Stimulated activated naive CD4-positive, alpha-beta T cell (primary cell): ENCODE measurements at places on chromosomes 11 and 22.

DNA sequence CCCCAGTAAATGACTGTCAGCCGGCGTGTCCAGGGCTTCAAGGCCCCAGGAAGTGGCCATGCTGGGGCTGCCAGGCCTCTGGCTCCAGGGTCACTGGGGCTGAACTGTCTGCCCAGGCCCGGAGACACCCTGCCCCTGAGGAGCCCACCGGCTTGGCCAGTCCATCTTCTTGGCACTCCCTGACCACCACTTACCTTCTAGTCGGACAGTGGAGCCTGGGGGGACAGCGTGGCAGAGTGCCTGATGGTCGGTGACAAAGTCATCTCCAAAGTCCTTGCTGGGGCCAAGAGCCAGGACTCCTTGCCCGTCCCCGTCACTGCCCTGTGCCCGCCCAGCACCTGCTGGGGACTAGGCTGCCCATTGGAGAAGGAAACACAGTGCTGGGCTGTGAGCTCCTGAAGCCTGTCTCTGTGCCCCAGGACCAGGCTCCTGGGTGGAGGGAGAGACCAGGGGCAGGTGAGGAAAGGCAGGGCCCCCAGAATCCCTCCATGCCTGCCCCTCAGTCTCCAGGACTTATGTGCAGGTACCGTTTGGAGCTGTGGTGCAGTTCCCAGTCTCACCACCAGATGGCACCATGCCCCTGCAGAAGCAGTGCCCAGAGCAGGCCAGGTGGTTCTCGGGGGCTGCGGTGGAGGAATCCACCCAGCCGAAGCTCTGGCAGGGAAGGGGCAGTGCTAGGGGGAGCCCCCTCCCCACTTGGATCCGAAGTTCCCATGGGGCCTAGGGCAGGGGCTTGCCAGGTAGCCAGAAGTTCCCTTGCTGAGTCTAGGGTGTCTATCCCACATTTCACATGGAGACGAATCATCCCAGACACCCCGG lies 6.0 kb upstream of the CCDC188 start:
- DNase-seq: peak; percentile 81

DNA sequence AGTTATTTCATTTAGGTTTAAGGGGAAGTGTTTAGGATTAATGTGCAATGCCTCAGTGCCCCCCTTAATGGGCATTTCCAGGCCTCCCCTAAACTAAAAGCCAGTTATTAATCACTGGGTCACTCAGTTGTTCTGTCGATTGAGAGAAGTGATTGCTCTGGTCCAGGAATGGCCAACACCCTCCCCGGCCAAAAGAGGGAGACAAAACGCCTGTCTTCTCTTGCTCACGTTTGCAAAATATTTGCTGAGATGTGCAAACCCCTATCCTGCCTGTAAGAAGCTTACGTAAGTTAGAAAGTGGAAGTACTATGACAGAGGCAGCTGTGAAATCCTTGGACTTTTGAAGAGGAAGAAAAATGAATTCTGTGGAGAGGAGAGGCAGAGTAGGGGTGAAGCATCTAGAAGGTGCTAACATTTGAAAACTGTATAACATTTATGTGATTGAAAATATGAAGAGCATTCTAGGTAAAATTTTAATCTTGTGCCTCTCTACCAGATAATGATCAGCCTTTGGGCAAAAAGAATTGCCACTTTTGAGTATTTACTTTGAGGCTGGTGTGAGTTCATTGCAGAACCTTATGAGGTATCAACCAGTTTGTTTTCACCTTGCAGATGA lies 37.7 kb downstream of the NTM start:
- DNase-seq: no peak

- peak; percentile 43 for DNase-seq
Measured at GRCh38 chr11:118913411-118914125, 12.2 kb downstream of the BCL9L start.

DNA sequence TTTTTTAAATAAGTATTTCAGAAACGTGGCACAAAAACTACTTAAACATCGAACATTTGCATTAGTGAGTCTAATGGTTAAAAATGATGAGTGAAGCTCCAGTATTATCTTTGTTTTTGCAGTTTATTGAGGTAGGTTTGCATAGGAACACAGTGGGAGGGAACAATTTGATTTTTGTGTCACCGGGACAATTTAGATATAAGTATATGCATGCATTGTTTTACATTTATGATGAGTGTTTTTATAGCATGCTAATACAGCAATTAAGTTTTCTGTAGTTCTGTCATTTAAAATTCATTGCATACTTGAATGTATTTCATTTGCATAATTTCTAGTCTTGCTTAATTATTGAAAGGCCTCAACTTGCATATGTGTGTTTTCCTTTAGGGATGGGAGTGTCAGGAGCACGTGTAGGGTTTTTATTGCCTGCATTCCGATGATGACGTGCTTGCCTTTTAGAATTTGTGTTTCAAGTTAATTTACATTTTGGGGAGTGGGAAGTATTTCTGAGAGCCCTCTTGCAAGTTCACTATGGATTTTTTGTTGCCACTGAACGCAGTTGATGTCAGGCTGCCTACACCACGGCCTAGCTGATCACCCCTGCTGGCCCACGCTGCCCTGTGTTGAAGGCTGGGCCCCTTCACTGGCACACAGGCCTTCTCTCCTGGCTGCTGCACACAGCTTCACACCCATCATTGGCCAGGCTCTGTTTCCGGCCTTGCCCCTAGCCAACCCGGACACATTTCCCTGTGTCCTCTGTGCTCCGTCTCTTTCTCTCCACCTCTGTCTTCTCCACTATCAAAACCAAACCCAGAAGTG lies 120.9 kb downstream of the TBC1D22A start:
- DNase-seq: no peak

- no peak for DNase-seq
Measured at GRCh38 chr11:45816614-45817013, 11.7 kb downstream of the SLC35C1 start.

DNA sequence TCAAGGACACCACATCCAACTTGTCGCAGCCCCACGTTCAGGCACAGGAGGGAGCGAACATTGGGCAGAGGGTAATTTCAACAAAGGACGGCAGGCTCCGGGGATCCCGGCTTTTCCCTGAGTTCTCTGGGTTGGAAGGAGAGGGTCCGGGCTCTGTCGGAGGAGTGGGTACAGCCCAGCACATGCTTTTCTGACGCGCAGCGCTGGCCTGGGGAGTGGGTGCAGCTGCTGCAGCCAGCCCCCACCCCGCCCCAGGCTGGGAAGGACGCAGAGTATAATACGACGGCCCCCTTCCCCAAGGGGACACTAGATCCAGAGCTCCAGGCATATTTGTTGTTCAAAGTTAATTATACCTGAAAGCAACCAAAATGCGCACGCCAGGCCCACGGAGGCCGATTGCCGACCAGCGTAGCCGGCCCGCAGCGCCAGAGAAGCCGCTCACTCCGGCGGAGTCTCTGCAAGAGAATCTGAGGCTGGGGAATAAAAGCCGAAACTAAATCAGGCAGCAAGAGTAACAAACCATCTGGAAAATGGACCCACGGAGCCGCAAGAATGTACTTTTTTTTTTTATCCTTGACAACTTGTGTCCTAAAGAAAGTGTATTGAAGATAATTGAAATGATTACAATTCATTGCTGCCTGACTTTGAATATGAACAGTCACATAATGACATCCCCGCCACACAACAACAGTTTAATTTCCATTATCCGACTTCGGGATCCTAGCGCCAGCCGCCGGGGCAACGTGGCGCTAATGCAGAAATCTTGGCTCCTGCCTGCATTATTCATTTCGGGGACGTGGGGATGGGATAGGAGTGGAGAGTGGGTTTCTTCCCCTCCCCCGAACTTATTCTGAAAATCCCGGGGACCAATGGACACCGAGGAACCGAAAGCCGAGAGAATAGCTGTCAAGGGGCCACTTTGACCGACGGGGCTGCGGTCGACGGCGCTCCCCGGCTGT lies 14.0 kb upstream of the PAX6 start:
- no peak for DNase-seq

DNA sequence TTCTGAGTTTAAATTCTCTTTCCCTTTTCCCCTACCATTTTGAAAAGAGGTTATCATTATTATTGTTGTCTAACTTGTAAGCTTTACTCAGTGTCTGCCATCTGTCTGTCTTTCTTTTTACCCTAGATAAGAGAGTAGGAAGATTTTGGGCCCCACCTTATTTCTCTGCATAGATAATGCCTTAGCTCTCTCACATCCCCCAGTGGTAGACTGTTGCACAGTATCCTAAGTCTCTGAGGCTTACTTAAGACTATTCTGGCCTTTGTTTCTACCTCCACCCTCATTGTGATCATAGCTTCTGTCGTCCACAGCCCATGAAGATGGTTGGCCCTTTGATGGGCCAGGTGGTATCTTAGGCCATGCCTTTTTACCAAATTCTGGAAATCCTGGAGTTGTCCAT lies 3.6 kb upstream of the OR51L1 start:
- no peak for DNase-seq

DNA sequence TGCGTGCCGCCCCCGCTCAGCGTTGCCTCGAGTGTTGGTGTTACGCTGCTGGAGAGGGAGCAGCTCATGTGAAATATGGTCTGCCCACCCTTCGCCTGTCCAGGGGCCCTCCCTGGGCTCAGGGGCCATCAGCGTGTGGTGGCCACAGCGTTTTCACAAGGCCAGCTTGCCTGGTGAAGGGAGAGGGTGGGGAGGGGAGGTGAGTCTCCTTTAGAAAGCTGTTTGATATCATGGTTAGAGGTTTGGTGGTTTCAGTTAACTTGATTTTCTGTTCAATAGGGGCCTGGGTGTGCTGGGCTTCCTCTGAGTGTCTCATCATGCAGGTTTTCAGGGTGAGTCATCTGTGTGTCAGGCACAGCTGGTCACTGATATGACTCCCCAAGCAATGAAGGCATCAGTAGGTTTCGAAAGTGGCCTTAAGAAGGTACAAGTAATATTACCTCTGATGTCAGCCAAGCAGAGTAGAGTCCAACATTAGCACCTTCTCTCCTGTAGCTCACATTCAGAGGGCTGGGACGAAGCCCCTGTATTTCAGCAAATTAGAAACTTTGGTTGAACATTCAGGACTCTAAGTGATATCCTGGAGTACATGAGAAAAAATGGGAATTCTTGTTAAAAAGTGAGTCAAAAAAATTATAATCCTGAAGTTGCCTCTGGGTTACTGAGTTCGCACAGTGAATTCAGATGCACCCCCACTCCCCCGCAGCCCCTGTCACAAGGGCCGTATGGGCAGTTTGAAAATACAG lies 172.5 kb downstream of the TBC1D22A start:
- no peak for DNase-seq

GRCh38 chr11:85848556-85848955 lies 6.6 kb upstream of the CCDC83 start:
- DNase-seq: no peak

GRCh38 chr11:45252134-45252856 lies 33.8 kb downstream of the SYT13 start:
- DNase-seq: no peak

GRCh38 chr11:64864473-64865285 lies 13.7 kb downstream of the EHD1 start:
- no peak for DNase-seq

GRCh38 chr22:26197425-26197824 lies 28.2 kb downstream of the SEZ6L start:
- no peak for DNase-seq

DNA sequence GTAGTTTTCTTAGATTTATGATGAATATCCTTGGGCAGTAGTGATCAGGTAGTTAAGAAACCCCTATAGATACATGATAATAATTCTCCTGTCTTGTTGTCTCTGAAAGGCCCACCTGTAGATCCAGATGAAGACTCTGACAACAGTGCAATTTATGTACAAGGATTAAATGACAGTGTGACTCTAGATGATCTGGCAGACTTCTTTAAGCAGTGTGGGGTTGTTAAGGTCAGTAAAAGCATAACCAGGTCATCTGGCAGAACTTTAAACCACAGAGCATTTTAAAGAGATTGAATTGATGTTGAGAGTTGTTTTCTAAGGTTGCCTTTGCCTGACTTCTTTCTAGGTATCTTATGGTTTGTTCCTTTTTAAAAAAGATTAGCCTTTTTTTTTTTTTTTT lies 14.1 kb upstream of the GAS2L1 start:
- no peak for DNase-seq

GRCh38 chr11:17542249-17542648 lies 2.0 kb downstream of the USH1C start:
- no peak for DNase-seq

DNA sequence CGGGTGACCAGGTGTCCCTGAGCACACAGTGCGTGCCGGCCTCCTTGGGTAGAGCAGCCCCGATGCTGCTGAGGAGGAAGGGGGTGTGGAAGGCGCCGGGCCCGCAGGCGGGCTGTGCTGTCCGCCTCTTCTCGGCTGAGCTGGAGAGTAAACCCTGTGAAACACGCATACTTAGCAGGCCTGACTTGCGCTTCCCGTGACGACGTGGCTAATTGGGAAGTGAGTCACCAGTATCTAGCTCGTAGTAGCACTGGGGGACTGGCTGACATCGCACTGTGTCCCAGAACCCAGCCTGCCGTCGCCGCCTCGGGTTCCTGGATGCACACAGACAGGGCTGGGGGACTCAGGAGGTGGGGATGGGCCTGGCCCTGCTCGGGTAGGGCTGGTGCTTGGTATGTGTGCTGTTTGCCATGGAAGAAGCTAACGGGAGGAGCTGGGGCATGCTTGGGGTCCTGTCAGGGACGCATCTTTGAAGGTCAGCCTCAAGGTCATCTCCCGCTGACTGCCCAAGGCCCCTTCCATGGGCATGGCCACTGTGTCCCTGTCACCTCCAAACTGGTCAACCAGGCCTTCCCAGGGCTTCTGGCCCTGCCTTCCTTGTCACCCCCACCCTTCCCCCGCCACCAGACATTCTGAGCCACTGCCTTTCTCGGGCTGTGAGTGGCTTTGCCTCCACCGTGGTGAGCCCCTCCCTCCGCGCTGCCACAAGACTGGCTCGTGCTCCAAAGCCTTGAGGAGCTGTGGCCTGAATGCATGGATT lies 1327.0 kb downstream of the BRD1 start:
- no peak for DNase-seq

DNA sequence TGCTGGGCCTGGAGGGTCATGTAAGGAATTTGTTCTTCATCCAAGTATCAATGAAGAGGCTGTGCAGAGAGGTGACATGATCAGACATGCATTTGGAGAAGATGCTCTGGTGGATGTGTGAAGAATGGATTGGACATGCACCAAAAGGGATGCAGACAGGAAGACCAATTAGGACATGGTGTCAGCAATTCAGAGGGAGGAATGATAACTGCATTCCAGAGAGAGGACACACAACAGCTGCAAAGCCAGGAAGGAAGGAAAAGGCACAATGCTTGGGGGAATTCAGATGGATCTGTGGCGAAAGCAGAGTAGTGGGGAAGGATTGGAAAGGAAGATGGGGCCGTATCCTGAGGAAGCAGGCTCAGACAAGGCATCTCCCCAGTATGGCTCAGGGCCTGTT lies 5.2 kb upstream of the ARRB1 start:
- DNase-seq: no peak

- DNase-seq: no peak
Measured at GRCh38 chr11:94958121-94958696, 15.1 kb downstream of the CWC15 start.

- DNase-seq: no peak
Measured at GRCh38 chr22:50339945-50340879, 2.9 kb upstream of the PPP6R2 start.

DNA sequence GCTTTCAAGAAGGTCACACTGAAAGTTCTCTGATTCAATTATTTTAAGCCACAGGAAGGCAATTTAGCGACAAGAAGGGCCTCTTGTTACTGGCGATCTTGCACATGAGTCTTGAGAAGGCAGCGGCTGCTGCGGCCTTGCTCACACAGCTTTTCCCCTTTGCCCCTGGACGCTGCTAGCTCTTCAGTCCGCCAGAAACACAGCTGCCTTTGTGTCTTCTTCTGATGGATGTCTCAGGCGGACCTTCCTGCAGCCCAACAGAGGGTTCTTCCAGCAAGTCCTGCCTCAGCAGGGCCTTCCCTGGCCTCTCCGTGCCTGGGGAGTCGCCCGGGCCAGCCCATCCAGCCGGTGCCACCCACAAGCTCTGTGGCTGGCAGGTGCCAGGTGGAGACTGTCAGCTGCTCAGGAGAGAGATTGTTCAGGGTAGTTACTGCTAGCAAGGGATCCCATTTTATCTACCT lies 59.4 kb downstream of the PKNOX2 start:
- DNase-seq: no peak
